Mesothelial cell of epicardium (in vitro differentiated cells): ENCODE measurements at places on chromosomes 1 and 21.

GRCh38 chr1:81512252-81513003 is 288.3 kb upstream of the ADGRL2 start:
- H3K27ac ChIP-seq: no peak overlapping the region
- H3K27me3 ChIP-seq: no peaks in the 10 kb centered on the region
- peaks cover 42% of the 10 kb centered on the region for H3K4me1 ChIP-seq
- H3K4me3 ChIP-seq: no peak overlapping the region

DNA sequence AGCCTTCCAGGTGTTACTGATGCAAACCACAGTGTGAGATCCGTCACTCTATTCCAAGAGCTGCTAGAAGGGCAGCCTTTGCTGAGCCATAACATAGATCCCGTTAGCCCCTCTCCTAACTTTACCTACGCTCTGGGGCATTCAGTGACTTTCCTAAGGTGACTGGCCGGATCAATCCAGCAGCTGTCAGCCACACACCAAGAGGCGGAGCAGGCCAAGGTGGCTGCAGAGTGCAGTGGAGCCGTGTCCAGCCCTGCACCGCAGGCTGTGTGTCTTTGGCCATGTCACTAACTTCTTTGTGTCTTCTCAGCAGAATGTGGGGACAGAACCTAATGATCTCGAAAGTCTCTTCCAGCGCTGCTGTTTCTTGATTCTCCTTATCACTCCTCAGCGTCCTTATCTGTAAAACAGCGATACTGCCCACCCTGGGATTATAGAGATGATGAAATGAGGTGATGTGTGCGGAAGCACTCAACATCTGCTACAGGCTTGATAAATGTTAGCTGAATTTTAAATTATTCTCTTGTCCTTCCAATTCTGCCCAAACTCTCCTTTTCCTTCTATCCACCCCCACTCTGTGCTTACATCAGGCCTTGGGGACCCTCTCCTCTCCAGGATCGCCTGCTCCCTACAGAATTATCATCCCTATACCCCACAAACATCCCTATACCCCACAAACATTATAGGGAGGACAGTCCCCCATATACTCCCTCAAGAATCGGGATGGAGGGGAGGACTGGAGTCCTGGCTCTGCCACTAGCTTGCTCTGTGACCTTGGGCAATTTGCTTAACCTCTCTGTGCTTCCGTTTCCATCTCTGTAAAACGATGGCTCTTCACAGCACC is 25.8 kb upstream of the LRRN2 start:
- no peak overlapping the region for H3K27ac ChIP-seq
- H3K27me3 ChIP-seq: peaks cover 90% of the 10 kb centered on the region
- H3K4me1 ChIP-seq: peaks cover 12% of the 10 kb centered on the region
- no peaks in the 10 kb centered on the region for H3K36me3 ChIP-seq

- H3K27ac ChIP-seq: no peak overlapping the region
- no peaks in the 10 kb centered on the region for H3K4me1 ChIP-seq
- H3K36me3 ChIP-seq: no peaks in the 10 kb centered on the region
Observed at GRCh38 chr1:244802041-244802440, 33.4 kb upstream of the COX20 start.

- peaks cover 12% of the 10 kb centered on the region for H3K27me3 ChIP-seq
- H3K4me1 ChIP-seq: peaks cover 27% of the 10 kb centered on the region
- no peaks in the 10 kb centered on the region for H3K36me3 ChIP-seq
- H3K27ac ChIP-seq: peak overlapping the region; percentile 82
- H3K4me3 ChIP-seq: peak overlapping the region; percentile 80
Observed at GRCh38 chr1:51331206-51332100, 1.1 kb upstream of the TTC39A start.
